Sciatic nerve (tissue), 2 donors: ENCODE measurements at places on chromosomes 4 and X.

DNA sequence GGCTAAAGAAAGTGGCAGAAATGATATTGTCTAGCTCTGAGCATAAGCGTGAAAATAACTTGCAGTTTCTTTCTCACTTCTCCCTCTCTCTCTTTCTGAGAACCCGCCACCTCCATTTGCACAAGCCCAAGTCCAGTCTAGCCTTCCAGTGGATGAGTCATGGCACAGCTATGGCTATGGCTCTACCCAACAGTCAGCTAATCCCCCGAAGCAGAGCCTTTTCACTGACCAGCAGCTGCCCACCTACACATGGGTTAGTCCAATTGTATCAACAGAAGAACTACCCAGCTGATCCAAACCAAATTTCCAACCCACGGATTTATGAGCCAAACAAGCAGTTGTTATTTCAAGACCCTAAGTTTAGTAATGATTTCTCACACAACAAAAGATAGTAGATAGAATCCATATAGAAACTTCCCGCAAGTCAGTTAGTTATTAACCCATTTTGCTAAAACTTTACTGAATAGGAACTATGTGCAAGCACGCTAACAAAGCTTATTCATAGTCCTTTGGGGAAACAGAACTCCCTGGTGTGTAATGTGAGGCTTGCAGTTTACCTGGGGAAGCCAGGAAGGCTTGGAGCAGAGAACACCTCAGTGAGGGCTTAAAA lies 282.3 kb downstream of the INPP4B start:
- DNase-seq, result no peak

GRCh38 chr4:140103676-140104075 lies 50.3 kb downstream of the MAML3 start:
- DNase-seq, result no peak

GRCh38 chr4:24783506-24783905 lies 11.9 kb upstream of the SOD3 start:
- DNase-seq, result no peak

DNA sequence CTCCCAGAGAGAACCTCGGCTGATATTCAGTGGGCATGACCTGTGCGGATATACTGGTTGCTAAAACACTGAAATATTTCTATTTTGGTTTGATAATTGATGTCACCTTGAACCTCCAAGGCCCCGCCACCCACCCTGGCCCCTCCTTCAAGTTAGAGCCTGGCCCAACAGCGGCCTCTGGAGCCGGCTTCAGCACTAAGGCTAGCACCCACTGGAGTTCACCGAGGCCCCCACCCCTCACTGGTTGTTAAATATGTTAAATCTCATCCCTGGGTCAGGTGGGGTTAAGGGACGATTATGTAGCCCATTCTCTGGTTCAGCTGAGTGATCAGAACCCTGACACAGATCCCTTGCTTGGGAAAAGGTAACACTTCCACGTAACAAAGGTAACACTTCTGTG lies 24.3 kb downstream of the SEL1L3 start:
- DNase-seq, result no peak

DNA sequence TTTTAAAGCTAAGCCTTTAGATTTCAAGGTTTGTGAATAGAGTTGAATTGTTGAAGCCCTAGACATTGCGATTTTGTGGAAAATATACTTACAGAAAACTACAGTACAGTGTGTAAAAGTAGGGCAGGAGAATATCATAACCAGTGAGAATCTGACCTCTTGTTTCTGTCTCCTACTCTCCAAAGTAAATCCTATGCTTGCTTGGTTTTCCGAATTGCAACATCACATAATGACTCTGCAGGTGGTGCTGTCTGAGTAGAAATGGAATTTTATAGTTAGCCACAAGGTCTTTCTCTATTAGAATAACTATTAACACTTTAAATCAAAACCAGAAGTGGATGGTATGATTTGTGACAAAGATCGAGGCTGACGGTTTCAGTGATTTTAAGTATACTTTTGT lies 505.6 kb downstream of the RAPGEF2 start:
- no peak for DNase-seq

- DNase-seq, result no peak
These were observed 107.2 kb downstream of the CENPC start for GRCh38 chr4:67437974-67438713.

- no peak for DNase-seq
These were observed 200.9 kb downstream of the NKX6-1 start for GRCh38 chr4:84298023-84298718.

DNA sequence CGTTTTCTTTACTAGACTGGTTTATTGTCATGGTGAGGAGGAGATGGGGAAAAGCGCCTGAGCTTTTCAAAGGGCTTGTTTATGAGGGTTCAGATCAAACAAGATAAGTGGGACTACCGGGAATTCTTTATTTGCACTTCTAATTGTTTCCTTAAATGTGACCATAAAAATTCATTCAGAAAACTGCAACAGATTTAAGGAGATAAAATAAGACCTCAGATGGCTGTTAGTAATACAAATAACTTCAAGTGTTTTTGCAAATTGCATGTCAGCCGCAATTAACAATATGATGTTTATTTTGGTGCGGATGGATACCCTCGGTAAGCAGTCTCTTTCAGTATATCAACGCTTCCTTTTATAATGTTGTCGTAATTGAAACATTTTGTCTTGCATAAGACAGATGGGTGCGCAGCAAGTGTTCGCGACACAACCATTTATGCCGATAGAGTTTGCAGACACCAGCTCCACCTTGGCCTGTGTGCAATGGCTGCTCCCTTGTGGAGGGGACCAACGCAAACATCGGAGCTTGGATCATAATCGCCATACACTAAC lies 151.0 kb downstream of the C4orf33 start:
- DNase-seq, result no peak

GRCh38 chrX:46713672-46714490 lies 45.0 kb downstream of the SLC9A7 start:
- DNase-seq, result no peak

- no peak for DNase-seq
These were observed 289.0 kb downstream of the C4orf33 start for GRCh38 chr4:129384974-129385373.

- DNase-seq, result no peak
These were observed 14.9 kb downstream of the FLNA start for GRCh38 chrX:154359362-154360154.

- no peak for DNase-seq
These were observed 72.3 kb upstream of the GRID2 start for GRCh38 chr4:92231511-92231910.

DNA sequence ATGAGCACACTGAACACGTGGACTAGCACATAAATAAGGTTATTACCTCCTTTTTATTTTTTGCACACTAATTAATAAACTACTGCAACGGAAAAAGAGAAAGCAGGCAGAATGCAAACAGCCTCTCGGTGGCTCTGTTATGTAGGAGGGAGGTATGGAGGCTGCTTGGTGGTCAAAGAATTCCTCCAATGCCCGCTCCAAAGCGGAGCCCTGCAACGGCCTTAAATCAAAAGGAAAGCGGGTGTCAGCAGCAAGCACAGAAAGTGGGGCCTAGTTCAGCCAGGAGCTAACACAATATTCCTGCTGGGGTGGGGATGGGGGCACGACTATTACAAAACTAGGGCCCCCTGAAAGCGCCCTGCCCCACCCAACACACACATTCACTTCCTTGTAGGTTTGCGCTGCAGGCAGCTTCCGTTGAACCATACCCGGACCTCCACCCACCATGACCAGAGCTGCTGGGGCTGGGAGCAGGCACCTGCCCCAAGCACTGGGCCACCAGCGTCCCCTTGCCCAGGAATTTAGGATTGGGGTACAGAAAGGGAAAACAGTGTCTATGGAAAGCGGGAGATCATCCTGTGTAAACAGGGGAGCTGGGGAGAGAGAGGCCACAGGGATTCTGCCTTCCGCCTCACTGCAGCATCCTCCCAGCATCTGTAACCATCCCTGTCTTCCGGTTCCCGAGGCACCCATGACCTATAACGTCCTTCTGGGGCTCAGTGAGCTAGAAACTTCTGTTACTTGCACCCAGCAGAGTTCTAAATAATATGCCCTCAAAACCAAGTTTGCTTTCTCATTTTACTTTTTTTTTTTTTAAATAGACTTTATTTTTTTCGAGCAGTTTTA lies 57.1 kb upstream of the DDX3X start:
- DNase-seq, result no peak

GRCh38 chr4:170026253-170027021 lies at the start of gene MFAP3L:
MFAP3L (minus strand) TSS chr4:170026395; CDS start chr4:170005877, 20,518 bp downstream.
- DNase-seq, result peak; percentile 91

DNA sequence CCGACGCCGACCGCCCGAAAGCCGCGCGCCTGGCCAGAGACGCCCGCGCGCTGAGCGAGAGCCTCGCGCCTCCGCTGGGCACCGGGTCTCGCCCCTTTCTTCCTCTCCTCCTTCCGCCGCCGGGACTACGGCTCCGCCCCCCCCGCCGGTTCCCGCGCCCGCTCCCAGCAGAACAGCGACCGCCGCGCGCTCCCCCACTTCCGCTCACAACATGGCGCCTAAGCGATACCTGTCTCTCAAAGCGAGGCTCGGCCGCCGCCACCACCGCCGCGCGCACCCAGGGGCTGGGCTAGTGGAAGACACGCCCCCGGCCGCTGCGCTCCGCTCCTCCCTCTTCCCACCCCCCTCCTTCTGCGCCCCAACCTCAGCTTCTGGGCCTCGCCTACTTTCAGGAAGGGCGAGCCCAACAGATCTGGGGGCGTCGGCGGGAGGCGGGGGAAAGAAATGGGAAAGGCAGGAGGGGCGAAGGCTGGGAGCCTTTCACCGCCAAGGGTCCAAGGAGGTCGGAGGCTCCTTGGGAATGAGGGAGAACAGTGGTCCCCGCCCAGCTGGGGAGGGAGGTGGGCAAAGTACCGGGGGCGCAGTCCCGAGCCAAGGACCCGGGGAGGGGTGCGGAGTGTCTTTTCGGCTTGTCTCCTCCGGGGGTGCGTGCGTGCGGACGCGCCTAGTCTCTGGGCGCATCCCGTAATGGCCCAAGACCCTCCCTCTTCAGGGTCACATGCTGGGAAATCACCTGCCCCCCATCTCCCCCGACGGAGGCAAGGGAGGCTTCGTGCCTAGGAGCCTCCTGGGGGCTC lies at the start of gene RPS6KA3:
Gene RPS6KA3 (minus strand): TSS at position 100 of the 797 bp plus-strand sequence. CDS start 277 bp downstream, outside the sequence.
- DNase-seq, result peak; percentile 92
